B cell (primary cell): ENCODE measurements at places on chromosomes 6 and 20. TPM values are rescaled to one million over a fixed set of nuclear protein-coding genes. Genes with fewer than 3 reads are reported as not detected.

The CCN5 gene
- not detected in 2 replicates for total RNA-seq

The NKAIN2 gene
- total RNA-seq, result not detected in 2 replicates

DNA sequence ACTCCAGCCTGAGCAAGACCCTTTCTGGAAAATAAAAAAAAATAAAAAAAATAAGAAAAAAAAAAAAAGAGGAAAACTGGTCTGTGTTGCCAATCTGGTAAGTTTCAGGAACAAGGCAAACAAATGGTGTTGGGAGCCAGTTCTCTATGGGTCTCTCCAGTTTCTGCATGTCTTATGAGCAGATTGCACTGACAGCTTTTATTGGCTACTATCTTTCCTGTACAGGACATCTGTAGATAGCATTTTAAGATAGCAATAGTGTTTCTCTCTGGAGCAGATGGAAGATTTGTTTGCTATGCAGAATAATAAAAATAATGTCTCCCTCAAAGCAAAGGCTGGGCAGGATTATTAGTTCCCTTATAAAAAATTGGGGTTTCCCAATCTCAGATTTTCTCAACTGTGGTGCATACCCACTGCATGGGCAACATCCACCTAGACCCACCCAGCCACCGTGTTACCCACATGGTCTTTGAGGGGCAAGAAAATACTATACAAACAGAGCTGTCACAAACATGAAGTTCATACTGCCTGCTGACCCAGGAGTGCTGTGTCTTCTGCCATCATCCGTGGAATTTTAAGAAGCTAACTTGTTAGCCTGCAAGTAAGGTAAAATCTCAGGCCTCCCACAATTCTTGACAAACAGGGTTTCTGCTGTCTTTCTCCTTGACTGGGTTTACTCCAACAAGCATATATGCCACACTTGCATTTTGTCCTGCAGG lies 9.5 kb downstream of the GMDS start:
- no peaks in the 10 kb centered on the region for H3K36me3 ChIP-seq
- no peaks in the 10 kb centered on the region for H3K27me3 ChIP-seq
- no peak overlapping the region for H3K27ac ChIP-seq

GRCh38 chr6:136728976-136729515 lies 63.2 kb downstream of the MAP3K5 start:
- H3K27me3 ChIP-seq, result no peaks in the 10 kb centered on the region
- H3K36me3 ChIP-seq, result no peaks in the 10 kb centered on the region
- H3K4me3 ChIP-seq, result no peak overlapping the region

- no peak overlapping the region for H3K4me3 ChIP-seq
- H3K4me1 ChIP-seq, result no peaks in the 10 kb centered on the region
- no peak overlapping the region for H3K27ac ChIP-seq
These were observed 8.8 kb downstream of the C20orf202 start for GRCh38 chr20:1212023-1212422.

DNA sequence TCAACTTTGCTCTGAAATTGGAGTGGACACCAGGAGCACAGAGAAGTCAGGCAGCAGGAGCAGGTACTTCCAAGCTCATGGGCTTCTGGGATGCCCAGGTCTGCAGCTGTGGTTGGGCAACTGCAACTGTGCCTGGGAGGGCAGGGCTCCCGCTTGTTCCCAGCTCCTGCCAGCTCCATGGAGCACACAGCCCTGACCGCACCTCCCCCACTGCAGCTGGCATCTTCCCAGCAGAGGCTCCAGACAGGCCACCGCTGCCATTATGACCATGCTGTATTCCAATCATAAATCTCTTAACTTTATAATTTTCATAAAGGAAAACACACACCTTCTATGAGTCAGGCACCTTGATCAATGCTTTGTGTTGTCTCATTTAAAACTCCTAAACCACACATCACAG lies 36.9 kb downstream of the STK38 start:
- H3K4me1 ChIP-seq, result no peaks in the 10 kb centered on the region
- no peaks in the 10 kb centered on the region for H3K27me3 ChIP-seq
- no peak overlapping the region for H3K27ac ChIP-seq
- no peak for DNase-seq

DNA sequence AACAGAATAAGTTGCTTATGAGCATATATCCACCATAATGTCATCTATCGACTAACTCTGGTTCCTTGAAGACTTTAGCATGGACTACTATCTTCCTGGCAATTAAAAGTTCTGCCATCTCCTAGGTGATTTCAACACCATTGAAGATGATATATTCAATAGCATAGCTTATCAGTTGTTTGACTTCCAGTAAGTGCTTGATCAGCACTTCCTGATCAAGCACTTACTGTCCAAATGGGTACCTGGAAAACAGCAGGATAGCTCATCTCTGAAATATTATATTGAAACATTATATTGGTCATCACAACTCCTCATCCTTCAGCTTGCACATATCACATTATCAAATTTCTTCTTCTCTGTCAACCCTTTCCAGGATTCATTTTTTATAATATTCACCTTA lies 75.5 kb upstream of the HMGCLL1 start:
- no peaks in the 10 kb centered on the region for H3K27me3 ChIP-seq
- H3K4me1 ChIP-seq, result no peaks in the 10 kb centered on the region
- H3K4me3 ChIP-seq, result no peak overlapping the region
- no peak overlapping the region for H3K27ac ChIP-seq
- DNase-seq, result no peak
